ENCODE measurements at places on chromosomes 13 and 19. TPM values are rescaled to one million over a fixed set of nuclear protein-coding genes. Genes with fewer than 3 reads are reported as not detected.

DNA sequence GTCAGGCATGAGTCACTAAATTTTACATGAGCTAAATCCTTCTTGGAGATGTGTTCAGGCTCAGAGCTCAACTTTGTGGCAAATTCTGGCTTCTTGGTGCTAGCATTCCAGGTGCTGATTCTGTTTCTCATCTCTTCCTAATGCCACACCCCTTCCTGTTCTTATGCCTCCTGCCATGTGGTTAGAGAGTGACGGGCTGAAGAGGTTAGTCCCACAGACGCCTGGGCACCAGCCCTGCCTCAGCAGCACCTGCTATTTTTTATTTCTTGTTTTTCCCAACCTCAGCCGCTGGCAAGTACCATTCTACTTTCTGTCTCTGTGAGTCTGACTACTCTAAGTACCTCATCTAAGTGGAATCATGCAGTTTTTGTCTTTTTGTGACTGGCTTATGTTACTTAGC, 329.5 kb downstream of the KCNRG start:
- no peak overlapping the region for H3K4me3 ChIP-seq
- H3K27me3 ChIP-seq = peaks cover 27% of the 10 kb centered on the region
- H3K27ac ChIP-seq = no peak overlapping the region
- no peak for DNase-seq
- H3K36me3 ChIP-seq = no peaks in the 10 kb centered on the region

- H3K27me3 ChIP-seq = no peaks in the 10 kb centered on the region
- peaks cover 4% of the 10 kb centered on the region for H3K4me1 ChIP-seq
- no peaks in the 10 kb centered on the region for H3K36me3 ChIP-seq
- H3K27ac ChIP-seq = no peak overlapping the region
Observed at GRCh38 chr13:75931116-75931515, 295.0 kb downstream of the LMO7 start.

The KIR2DL4 gene
- not detected for polyA plus RNA-seq

GRCh38 chr13:51804295-51805172, 571 bp upstream of the DHRS12 start:
- peak overlapping the region; percentile 84 for H3K4me3 ChIP-seq
- no peak for DNase-seq
- peak overlapping the region; percentile 1 for H3K27ac ChIP-seq

DNA sequence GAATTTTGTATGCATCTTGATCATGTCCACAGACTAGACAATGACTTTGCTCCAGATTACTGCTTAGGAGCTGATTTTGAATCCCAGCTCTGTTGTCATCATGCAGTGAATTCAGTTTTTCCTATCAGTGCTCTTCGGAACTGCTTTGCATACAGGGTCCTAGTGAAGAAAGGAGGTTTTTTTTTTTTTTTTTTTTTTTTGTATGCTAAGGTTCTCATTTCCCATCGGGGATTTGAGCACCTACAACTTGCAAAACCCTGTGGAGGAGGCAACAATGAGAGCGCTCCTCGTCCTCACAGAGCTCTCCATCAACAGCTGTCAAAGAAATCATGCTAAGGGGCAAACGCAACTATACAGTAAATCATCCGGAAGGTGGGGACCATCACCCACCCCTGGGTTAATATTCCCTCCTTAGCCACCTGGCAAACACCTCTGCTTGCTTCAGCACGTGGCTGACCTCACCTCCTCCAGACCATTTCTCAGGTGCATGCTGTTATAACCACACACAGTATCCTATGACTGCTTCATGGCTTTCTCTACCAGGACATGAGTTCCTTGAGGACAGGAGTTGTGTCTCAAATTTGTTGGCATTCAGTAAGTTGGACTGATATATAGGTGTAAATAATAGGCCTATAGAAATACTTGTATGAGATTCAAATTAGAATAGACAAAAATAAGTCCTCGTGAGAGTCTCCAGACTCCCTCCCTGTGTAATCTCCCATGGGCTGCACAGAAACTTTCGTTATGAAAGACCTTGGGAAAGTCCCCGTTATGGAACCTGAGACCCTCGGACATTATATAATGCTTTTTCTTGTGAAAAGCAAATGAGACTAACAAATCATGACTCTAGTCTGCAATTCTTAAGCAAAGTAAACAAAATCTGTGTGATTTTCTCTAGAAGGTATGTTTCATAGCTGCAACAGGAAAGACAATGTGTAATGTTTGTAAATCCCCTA, 113.8 kb downstream of the KATNAL1 start:
- H3K36me3 ChIP-seq = no peaks in the 10 kb centered on the region
- no peaks in the 10 kb centered on the region for H3K27me3 ChIP-seq
- no peak overlapping the region for H3K27ac ChIP-seq
- H3K4me3 ChIP-seq = no peak overlapping the region

- H3K4me1 ChIP-seq = no peaks in the 10 kb centered on the region
- peak overlapping the region; percentile 92 for H3K4me3 ChIP-seq
- no peaks in the 10 kb centered on the region for H3K27me3 ChIP-seq
- peak; percentile 21 for DNase-seq
- H3K36me3 ChIP-seq = peaks cover 7% of the 10 kb centered on the region
- peak overlapping the region; percentile 43 for H3K27ac ChIP-seq
Observed at GRCh38 chr13:27619728-27620376, 477 bp downstream of the LNX2 start.
